ENCODE measurements at places on chromosomes 11 and 22.

DNA sequence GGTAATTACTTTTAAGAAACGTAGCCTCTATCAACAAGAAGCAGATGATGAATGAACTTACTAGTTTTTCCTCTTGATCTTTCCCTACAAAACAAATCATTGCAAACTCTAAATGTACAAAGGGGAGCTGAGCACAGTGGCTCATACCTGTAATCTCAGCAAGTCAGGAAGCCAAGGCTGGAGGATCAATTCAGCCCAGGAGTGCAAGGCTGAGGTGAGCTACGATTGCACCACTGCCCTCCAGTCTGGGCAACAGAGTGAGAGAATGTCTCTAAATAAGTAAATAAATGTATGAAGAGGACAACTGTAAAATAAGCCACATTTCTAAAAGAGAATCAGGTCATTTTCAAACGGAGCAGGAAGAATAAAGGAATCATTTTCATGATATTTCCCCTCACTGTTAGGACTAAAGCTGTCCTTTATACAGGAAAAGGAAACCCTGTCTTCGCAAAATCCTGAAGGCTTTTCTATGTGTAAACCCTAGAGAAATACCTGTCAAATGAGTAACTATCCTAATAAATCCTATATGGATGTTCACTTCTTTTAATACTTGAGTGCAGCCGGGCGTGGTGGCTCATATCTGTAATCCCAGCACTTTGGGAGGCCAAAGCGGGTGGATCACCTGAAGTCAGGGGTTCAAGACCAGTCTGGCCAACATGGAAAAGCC lies 41.2 kb downstream of the RRAS2 start:
- H3K4me1 ChIP-seq = peaks cover 79% of the 10 kb centered on the region
- no peaks in the 10 kb centered on the region for H3K27me3 ChIP-seq
- H3K27ac ChIP-seq = no peak overlapping the region
- no peak for DNase-seq
- H3K4me3 ChIP-seq = no peak overlapping the region

DNA sequence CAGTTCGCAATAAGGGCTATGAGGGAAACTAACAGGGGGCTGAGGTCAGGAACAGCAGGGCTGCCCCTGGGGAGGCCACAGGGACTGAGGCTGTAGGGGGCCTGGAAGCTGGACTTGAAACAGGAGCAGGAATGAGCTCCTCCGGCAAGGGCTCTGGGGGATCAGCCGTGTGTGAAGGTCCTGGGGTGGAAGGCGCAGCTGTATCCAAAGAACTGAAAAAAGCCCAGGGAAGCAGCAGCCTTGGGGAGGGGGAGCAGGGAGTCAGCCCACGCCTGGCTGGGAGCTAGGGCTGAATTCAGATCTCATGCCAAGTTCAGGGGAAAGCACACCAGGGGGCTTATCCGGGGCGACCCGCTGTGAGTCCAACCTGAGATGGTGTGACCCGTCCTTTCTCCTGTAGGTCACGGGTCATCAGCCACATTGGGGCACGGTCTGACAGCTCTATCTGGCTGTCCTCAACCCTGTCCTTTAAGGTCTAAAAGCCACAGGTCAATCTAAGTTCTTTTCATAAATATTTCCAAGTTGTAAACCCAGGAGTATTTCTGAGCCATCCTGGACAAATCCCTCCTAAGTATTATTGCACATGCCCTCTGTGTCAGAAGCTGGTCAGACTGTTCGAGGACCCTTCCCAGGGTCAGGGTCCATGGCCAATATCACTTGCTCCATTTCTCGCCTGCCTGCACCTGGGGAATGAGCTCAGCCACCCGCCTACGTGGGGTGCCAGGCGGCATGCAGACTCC lies 18.0 kb downstream of the TP53AIP1 start:
- no peak overlapping the region for H3K4me3 ChIP-seq
- H3K27ac ChIP-seq = no peak overlapping the region
- no peak for DNase-seq
- peaks cover 17% of the 10 kb centered on the region for H3K4me1 ChIP-seq

DNA sequence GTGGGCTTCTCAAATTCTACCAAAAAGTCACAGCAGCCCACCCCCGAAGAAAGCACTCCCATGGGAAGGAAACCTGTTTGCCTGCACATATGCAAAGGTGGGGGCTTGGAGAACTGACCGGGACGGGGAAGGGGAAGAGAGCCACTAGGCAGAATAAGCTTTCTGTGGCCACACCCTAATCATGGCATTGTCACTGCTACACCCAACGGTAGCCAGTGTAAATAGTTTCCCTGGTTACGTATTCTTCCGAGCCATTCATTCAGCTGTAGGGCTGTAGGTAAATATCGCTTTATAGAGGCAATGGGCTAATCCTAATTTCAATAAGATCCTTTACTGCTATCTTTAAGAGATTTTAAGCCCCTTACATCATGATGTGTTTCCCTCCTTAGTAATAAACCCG lies 61.7 kb downstream of the PRDM11 start:
- no peak for DNase-seq
- H3K27me3 ChIP-seq = no peaks in the 10 kb centered on the region
- no peak overlapping the region for H3K27ac ChIP-seq
- H3K4me1 ChIP-seq = no peaks in the 10 kb centered on the region
- no peak overlapping the region for H3K4me3 ChIP-seq

DNA sequence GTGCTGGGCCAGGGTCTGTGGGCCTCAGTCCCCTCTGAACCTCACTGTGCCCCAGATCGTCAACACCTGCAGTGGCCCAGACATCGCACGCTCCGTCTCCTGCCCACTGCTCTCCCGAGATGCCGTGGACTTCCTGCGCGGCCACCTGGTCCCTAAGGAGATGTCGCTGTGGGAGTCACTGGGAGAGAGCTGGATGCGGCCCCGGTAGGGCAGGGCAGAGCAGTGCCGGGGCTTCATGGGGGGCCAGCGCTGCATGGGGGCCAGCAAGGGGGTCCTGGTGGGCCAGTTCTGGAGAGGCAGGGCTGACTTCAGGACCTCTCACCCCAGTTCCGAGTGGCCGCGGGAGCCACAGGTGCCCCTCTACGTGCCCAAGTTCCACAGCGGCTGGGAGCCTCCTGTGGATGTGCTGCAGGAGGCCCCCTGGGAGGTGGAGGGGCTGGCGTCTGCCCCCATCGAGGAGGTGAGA lies 16.3 kb downstream of the EPS8L2 start:
- no peak overlapping the region for H3K4me3 ChIP-seq
- H3K27ac ChIP-seq = no peak overlapping the region
- peaks cover 8% of the 10 kb centered on the region for H3K4me1 ChIP-seq

DNA sequence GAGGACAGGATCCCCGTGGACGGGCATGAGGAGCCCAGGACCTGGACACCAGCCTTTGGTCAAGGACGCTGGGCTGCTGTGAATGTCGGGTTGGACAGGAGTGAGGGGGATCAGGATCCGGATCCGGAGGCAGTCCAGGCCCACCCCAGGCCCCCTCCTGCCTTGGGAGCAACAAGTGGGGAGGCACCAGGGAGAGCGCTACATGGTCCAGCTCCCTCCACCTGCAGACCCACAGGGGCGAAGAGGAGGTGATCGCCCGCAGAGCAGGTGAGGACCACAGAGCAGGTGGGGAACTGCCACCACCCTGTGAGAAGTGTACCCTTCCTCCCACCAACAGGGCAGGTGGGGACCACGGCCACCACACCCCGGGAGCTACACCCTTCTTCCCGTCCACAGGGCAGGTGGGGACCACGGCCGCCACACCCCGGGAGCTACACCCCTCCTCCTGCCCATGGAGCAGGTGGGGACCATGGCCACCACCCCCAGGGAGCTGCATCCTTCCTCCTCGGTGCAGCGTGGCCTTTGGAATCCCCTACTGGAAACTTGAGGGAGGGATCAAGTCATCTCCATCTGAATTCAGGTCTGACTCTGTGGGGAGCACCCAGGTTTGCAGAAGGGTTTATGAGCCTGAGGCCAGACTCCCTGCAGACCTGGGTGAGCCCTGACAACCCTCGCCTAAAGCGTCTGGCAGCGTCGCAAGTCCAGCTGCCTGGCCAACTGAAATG lies 141.0 kb downstream of the BRD1 start:
- H3K27me3 ChIP-seq = peaks cover 11% of the 10 kb centered on the region
- DNase-seq = no peak
- no peaks in the 10 kb centered on the region for H3K36me3 ChIP-seq
- no peak overlapping the region for H3K27ac ChIP-seq
- no peaks in the 10 kb centered on the region for H3K4me1 ChIP-seq

DNA sequence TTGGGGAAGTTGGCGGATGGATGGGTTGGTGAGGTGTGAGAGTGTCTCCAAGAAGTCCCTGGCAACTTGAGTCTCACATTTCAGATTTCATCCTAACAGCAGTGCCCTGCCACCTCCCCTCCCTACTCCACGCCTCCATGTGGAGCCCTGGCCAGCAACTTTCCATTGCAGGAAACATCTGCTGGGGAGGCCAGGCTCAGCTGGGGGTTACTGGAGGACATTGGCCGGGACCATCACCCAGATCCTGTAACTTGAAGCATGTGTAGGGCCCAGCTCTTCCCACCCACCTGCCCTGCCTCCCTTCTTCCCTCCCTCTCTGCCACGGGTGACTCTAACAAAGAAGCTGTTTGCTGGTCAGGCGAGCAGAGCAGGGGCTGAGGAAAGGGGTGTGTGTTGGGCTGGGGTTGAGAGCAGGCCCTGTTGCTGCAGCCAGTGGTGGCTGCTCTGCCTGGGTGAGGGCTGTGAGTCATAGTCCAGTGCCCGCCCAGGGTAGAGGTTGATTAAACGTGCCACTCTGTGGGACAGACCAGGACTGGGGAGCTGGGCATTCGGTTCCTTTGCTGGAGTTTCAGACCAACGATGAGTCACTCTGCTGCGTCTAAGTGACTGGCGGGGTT lies 64.0 kb downstream of the SCN3B start:
- H3K27ac ChIP-seq = no peak overlapping the region
- no peak for DNase-seq
- H3K4me1 ChIP-seq = peaks cover 9% of the 10 kb centered on the region
- H3K36me3 ChIP-seq = peaks cover 25% of the 10 kb centered on the region
- no peak overlapping the region for H3K4me3 ChIP-seq

GRCh38 chr11:46248289-46249102 lies 29.0 kb upstream of the CREB3L1 start:
- no peak overlapping the region for H3K4me3 ChIP-seq
- H3K27ac ChIP-seq = no peak overlapping the region
- H3K36me3 ChIP-seq = no peaks in the 10 kb centered on the region
- peaks cover 16% of the 10 kb centered on the region for H3K4me1 ChIP-seq
- no peak for DNase-seq
- H3K27me3 ChIP-seq = no peaks in the 10 kb centered on the region

DNA sequence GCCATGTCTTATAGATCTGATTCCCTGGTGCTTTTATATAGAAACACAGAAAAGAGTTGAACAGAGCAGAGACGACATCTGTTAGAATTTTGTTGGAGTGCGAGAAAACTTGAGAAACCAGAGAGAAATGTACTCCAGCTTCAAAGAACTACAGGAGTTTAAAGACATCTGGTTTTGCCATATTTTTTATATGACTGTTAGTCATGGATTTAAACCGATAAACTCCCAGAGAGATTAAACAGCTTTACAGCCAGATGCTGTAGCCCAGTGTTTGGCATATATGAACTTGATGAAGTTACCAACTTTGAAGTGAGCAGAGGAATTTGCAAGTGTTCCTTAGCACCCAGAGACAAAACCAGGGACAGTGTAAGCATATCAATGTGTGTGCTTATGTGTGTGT lies 1083.1 kb downstream of the LRRC4C start:
- H3K36me3 ChIP-seq = no peaks in the 10 kb centered on the region
- no peak for DNase-seq
- H3K27ac ChIP-seq = no peak overlapping the region

GRCh38 chr22:44450503-44450902 lies 47.5 kb downstream of the RTL6 start:
- H3K4me3 ChIP-seq = no peak overlapping the region
- peaks cover 14% of the 10 kb centered on the region for H3K4me1 ChIP-seq
- no peak for DNase-seq
- peaks cover 2% of the 10 kb centered on the region for H3K36me3 ChIP-seq

GRCh38 chr22:16987822-16988221 lies 20.2 kb downstream of the GAB4 start:
- no peak for DNase-seq
- H3K4me1 ChIP-seq = no peaks in the 10 kb centered on the region
- H3K27me3 ChIP-seq = peaks cover 5% of the 10 kb centered on the region
- H3K27ac ChIP-seq = no peak overlapping the region
- no peaks in the 10 kb centered on the region for H3K36me3 ChIP-seq
- no peak overlapping the region for H3K4me3 ChIP-seq

DNA sequence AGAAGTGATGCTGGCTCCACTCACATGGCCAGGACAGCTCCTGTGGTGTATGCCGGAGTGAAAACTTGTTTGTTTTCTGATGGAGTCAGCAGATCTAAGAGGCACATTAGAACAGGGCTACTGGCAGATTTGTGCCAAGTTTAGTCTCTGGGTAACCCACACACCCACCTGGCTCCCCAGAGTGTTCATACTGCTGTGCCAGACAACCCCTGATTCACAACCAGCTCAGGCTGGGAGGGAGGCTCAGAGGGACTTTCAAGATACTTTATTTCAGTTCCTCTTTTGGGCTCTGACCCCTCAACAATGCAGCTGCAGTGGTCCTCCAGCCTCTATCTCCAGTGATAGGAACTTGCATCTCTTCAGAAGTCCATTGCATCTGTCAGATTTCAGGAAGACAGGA lies 8.5 kb downstream of the NTM start:
- H3K36me3 ChIP-seq = no peaks in the 10 kb centered on the region
- no peaks in the 10 kb centered on the region for H3K4me1 ChIP-seq
- no peak for DNase-seq
- H3K4me3 ChIP-seq = no peak overlapping the region
- peaks cover 2% of the 10 kb centered on the region for H3K27me3 ChIP-seq
- H3K27ac ChIP-seq = no peak overlapping the region

DNA sequence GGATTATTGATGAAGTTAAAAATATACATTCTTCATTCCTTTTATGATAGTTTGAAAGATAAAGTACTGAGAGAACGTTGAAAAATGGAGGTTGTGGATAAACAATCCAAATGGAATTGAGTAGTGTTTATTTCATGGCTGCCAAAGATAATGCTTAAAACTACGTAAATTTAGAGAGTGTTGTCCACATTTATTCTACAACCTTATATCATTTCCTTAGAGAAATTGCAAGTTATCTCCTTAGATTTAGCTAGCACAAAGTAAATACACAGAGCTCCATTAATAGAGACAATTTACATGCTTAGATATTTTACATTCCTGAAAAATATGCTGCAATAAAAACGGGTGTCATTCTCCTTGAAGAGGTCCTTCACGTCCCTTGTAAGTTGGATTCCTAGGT lies 146.5 kb upstream of the CCDC179 start:
- no peak overlapping the region for H3K4me3 ChIP-seq
- no peaks in the 10 kb centered on the region for H3K36me3 ChIP-seq
- no peaks in the 10 kb centered on the region for H3K27me3 ChIP-seq
- no peaks in the 10 kb centered on the region for H3K4me1 ChIP-seq
- no peak overlapping the region for H3K27ac ChIP-seq

Measured in activated T-helper 1 cell treated with anti-CD3 and anti-CD28 coated beads, Interleukin-12 subunit alpha, Interleukin-12 subunit beta, Interleukin-2, Interleukin-4 antibody, amounts not matched to agents 30 ng/mL and 10 ng/mL and 1 ng/mL, durations not matched to agents 14 hours and 24 hours and 36 hours (primary cell).